ENCODE measurements at places on chromosomes 13 and 19.

DNA sequence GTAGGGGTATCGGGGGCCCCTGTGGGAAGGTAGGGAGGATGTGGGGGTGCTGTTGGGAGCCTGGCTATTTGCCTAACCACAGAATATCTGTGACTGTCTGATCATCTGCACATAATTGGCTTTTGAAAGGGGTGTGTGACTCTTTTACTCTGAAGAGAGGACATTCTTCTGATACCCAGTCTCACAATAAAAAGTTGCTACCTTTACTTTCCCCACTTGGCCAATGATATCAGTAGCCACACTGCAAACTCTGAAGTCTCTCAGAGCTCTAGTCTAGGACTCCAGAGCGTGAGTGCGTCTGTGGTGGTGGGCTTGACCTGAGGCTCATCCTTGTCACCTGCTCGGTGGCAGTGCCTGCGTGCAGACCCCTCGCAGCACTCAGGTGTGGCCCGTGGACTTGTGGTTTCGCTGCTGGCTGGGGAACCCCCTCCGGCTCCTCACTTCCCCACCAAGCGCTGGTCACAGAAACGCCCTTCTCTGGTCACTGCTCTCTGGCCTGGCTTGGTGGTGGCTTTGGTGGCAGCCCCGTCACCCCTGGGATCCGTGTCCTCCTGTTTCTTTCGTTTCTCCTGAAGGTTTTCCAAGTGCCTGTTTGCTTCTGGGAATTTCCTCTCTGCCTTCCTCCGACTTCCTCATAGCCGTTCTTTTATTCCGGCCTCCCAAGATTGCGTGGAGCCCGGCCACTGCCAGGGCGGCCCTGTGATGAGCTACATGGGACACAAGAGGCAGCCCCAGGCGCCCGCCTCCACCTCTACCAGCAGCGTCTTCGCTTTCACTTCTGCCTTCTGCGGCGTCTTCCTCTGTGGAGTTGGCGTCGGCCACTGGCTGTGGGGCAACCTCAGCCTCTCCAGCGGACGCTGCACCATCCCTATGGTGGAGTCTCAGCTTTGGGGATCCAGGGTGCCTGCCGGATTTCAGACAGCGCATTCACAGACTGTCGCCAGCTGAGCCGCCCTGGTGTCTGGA is 78.0 kb downstream of the ATP11A start:
- peak; percentile 12 for DNase-seq

- DNase-seq: no peak
Observed at GRCh38 chr19:11288349-11288748, 7.6 kb upstream of the TSPAN16 start.

DNA sequence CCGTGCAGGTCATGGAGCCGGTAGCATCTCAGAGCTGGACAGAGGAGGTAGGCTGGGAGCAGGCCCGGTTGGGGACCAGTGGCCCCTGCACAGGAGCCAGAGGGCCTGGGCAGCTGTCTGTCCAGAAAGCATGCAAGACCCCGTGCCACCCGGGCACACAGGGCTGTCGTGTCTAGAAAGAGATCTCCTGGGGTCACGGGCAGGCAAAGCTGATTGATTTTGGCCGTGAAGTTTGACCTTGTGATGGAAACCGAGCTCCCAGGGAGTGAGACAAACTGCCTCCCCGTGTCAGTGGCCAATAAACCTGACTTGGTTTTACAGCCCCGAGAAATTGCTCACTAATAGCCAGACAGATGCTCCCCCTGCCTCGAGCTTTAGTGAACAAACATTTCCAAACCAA is 98.8 kb downstream of the KDM4B start:
- DNase-seq: no peak

DNA sequence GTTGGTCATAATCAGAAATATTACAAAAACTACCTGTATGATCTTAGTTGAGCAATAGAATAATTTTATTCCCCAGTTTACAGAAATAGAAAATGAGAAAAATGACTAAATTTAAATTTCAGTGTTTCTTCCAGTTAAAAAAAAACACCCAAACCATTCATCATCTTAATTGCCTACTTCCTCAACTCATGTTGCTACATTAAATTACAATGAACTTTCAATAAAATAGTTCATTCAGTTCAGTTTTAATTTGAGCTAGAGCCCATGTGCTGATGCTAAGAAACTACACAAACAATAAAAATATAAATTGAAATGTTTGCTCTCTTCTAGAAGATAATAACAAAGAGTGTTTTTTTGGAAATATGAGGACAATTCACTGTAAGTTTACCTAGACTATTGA is 820.4 kb downstream of the SLITRK6 start:
- DNase-seq: no peak

- DNase-seq: no peak
Observed at GRCh38 chr13:50468849-50469669, 374.4 kb downstream of the DLEU7 start.

DNA sequence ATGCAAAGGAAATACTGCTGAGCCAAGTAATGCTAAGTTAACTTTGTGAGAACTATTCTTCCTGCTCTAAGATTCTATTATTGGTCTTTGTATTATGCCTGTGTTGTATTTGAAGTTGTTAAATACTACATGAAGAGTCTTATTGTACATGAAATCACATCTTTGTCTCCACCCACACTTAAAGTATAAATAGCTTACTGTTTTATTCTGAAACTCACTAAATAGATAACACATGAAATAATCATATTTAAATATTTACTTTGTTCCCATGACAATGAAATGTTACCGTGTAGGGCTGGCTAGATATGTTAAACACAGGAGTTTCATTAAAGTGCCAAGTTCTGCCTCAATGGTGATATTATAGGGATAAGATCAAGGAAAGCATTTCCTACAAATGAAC is 562.1 kb upstream of the ATXN8OS start:
- DNase-seq: no peak

- no peak for DNase-seq
Observed at GRCh38 chr13:96034662-96035061, 18.5 kb downstream of the UGGT2 start.

- no peak for DNase-seq
Observed at GRCh38 chr19:17488593-17489391, 18.5 kb downstream of the SLC27A1 start.

- DNase-seq: no peak
Observed at GRCh38 chr19:7988307-7988706, 17.1 kb downstream of the ELAVL1 start.

DNA sequence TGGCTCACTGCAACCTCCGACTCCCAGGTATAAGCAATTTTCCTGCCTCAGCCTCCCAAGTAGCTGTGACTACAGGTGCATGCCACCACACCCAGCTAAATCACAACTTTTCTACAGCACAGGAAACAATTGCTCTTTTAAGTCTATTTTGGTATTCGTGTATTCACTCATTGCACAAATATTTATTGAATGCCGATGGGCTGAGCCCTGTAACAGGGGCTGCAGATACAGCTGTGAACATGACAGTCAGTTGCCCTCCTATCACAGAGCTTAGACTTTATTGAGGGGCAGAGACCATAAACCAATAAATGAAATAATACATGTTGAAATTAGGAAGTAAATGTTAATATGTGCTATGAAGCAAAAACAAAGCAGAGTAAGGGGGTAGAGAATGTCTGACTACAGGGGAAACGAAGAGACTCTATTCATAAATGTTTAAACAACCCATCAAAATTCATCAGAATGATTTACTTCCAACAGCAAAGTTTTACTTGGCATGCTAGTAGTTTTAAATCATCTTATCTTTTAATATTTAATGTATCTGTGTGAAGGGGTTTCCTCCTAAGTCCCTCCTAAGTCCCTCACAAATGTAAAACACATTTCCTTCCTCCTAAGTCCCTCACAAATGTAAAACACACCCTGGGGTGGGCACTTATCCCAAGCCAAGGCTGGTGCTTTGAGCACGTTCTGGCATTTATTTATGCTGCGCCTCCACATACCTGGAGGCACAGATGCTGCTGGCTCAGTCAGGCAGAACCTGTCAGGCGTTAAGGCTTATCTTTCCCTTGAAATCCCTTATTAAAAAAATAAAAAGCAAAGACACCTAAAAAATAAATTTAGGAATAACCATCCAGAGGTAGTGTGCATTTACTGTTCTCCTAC is 140.8 kb downstream of the MIPEP start:
- no peak for DNase-seq

DNA sequence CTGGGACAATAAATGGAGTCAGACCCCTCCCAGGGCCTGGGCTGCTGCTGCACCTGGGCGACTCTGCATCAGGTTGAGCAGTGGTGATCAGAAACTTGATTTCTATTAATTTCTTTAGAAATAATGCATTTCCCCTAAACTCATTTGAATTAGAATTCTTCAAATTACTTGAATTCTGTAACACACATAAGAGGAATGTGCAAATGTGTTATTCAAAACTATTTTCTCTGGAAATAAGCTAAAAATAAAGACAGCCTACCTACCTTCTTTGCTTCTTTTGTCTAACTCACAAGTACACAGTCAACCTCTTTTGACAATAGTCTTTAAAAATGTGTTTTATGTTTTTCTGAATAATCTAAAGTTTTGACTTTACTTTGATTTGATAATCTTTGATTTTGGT is 433.0 kb downstream of the KLF12 start:
- DNase-seq: no peak

DNA sequence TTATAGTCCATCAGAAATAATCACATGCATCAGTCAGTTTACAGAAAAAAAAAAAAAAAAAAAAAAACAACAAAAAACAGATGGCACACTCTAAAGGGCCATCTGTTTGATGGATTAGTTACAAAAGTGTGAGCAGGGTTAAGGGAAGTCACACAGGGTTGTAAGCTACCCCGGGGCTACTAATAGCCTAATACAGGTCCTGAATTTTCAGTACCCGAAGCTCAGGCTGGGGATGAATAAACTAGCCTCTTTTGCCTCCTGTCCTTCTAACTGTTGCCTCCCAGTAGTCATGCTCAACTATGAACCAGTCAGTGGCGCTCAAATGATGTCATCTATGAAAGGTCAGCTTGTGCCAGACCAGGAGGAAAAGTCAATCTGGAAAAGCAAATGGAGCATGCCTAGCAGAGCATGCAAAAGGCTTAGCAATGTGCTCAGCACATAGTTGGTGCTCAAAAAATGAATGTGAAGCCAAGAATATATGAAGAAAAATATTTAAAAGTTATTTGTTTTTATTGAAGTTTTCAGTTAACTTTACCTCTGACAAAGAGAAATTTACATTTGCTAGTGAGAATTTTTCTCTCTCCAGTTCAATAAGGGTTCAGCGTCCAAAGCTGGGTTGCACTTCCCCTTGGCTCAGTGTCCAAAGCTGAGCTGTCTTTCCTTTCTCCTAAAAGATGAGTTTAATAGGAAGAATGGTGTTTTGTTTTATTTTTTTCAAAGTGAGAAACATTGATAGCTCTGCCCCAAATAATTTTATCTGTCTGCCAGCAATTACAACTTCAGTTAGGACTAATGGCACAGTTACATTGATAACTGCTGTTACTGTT is 30.8 kb upstream of the LRCH1 start:
- DNase-seq: no peak

- no peak for DNase-seq
Observed at GRCh38 chr19:56133858-56134653, 7.0 kb upstream of the ZNF444 start.

GRCh38 chr13:31798189-31798588 is 58.9 kb downstream of the RXFP2 start:
- DNase-seq: no peak

DNA sequence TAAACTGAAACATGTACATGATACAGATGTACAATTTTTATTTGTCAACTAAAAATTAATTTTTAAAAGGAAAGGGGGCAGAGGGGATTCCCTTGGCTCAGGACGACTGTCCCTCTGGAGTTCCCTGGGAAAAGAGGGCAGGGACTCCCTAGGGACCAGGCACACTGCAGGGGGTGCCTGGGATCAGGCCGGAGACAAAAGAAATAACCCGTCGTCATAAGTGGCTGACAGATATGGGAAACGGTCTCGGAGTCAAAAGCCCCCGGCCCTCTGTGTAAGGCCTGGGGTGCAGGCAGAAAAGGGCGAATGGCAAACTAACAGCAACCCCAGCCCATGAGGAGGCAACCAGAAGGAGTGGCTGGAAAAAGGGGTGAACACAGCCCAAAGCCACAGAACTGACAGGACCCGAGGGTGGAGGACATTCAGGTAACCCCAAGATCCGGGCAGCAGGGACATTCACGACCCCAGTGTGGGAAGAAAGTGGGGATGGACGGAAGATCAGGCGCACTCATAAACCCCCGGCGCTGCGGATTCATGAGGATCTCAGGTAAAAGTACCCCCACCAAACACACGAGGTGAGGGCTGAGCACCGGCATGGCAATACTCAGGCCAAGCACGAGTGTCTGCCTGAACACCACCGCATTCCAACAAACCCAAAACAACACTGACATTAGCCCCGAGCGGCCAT is 6.7 kb downstream of the MLLT1 start:
- no peak for DNase-seq

- DNase-seq: no peak
Observed at GRCh38 chr19:16862826-16863415, 25.9 kb upstream of the F2RL3 start.

DNA sequence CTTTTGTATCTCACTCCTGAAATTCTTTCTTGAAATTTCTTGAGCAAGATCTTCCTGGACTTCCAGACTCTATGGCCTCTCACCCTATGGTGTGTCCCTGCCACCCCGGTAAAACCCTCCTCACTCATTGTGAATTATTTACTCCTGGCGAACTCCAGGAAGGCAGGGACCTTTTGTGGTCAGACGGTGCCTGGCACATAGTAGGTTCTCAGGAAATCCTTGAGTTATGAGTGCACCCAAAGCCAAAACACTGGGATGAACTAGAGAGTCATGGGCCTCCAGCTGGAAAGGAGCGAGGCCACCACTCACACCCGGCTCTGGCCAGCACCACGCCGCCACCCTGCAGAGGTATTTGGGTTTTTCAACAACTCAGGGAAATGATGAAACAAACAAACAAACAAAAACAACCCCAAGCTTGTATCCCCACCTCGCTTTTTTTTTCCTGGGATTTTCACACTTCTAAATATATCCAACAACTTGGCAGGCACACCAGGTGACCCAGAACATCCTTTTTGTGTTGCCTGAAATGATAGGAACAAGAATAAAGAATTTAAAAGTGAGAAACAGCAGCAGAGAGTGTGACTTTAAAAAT is 11.2 kb downstream of the HPN start:
- no peak for DNase-seq

- DNase-seq: peak; percentile 20
Observed at GRCh38 chr13:94660695-94661326, 51.5 kb downstream of the SOX21 start.

DNA sequence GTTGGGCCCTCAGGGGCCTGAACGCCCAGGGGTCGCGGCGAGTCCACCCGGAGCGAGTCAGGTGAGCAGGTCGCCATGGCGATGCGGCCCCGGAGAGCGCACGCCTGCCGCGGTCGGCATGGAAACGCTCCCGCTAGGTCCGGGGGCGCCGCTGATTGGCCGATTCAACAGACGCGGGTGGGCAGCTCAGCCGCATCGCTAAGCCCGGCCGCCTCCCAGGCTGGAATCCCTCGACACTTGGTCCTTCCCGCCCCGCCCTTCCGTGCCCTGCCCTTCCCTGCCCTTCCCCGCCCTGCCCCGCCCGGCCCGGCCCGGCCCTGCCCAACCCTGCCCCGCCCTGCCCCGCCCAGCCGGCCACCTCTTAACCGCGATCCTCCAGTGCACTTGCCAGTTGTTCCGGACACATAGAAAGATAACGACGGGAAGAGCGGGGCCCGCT is at the start of gene CCNA1:
Gene CCNA1 (plus strand): TSS at position 390 of the 439 bp plus-strand sequence. CDS start 562 bp downstream, outside the sequence.
- no peak for DNase-seq

- DNase-seq: no peak
Observed at GRCh38 chr19:14769201-14769600, 9.2 kb downstream of the ADGRE2 start.

Data from CMK (cell line).